ENCODE measurements at places on chromosomes 4 and X. TPM values are rescaled to one million over a fixed set of nuclear protein-coding genes. Genes with fewer than 3 reads are reported as not detected.

GRCh38 chr4:19239565-19239964, 1012.1 kb upstream of the SLIT2 start:
- H3K27ac ChIP-seq, result no peak overlapping the region
- no peaks in the 10 kb centered on the region for H3K36me3 ChIP-seq
- H3K27me3 ChIP-seq, result no peaks in the 10 kb centered on the region

Gene SMS
- polyA plus RNA-seq, result 142 TPM

DNA sequence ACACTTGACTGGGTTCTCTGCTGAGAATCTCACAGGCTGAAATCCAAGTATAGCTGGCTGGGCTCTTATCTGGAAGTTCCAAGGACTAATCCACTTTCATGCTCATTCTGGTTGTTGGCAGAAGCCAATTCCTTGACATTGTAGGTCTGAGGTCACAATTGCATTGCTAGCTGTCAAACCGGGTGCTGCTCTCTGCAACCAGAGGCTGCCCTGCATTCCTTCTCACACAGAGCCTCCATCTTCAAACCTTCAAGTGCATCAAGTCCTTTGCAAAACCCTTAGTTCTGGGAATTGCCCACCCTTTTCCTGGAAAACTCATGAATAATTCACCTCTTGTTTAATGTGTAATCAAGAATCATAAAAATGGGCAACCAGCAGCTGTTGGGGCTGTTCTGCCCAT, 404.2 kb downstream of the KCNIP4 start:
- no peak for DNase-seq
- no peaks in the 10 kb centered on the region for H3K36me3 ChIP-seq
- H3K27ac ChIP-seq, result no peak overlapping the region

GRCh38 chr4:184313702-184314659, 96.3 kb upstream of the ENPP6 start:
- H3K4me3 ChIP-seq, result no peak overlapping the region
- H3K27ac ChIP-seq, result no peak overlapping the region
- no peaks in the 10 kb centered on the region for H3K27me3 ChIP-seq
- no peaks in the 10 kb centered on the region for H3K36me3 ChIP-seq

Gene MAGEA8
- not detected for polyA plus RNA-seq

DNA sequence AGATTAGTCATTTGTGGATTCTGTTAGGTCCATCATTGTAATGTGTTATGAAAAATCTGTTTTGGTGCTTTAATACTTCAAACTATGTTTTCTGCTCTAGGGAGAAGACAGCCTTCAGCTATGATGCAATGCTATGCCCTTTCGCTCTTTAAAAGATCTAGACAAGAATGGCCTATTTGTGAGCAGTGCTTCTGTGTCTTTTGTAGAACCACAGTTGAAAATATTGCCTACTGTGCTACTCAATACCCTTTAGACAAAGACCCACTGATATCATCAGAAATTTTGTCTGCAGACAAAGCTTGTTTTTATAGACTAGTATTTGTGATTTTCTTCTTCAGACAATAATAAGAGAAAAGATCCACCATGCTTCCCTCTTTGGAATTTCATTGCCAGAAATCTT, 44.6 kb upstream of the SLITRK2 start:
- no peak overlapping the region for H3K4me3 ChIP-seq
- no peak overlapping the region for H3K27ac ChIP-seq
- no peaks in the 10 kb centered on the region for H3K36me3 ChIP-seq
- H3K4me1 ChIP-seq, result no peaks in the 10 kb centered on the region
- H3K27me3 ChIP-seq, result no peaks in the 10 kb centered on the region

DNA sequence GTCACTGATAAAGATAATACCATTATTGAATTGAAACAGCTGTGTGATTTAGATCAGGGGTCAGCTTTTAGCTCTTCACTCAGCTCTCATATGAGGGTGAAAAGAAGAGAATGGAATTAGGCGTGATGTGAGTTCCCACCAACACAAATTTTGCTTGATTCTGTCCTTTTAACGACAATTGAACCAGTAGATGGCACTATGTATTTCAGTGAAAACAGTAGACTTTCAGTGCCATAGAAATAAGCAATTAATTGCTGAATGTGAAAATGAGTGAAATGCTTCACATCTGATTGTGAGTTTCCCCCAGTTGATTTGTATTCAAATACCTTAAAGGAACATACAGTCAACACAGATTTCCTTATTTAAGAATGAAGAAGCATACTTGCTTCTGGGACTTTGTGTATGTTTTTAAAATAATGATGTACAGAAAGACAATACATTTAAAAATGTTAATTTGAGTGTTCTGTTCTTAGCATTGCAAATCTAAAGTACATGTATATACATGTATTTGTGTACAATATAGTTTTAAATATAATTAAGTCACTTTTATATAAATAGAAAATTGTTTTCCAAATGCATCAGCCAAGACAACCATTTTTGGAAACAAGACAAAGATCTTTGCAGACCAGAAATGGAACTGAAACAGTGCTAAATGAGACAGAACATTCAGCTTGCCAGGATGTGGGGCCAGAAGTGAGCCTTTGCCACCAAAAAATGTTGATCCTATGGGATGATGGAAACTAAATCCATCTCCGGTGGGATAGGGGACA, 178.8 kb downstream of the SNCA start:
- H3K4me3 ChIP-seq, result no peak overlapping the region
- H3K4me1 ChIP-seq, result peaks cover 30% of the 10 kb centered on the region
- H3K27me3 ChIP-seq, result no peaks in the 10 kb centered on the region
- H3K27ac ChIP-seq, result no peak overlapping the region

- H3K27ac ChIP-seq, result no peak overlapping the region
- H3K4me1 ChIP-seq, result no peaks in the 10 kb centered on the region
- no peak overlapping the region for H3K4me3 ChIP-seq
- H3K27me3 ChIP-seq, result no peaks in the 10 kb centered on the region
- DNase-seq, result no peak
These were observed 150.6 kb downstream of the CEP135 start for GRCh38 chr4:56099378-56099786.

Gene MRFAP1
- polyA plus RNA-seq, result 275 TPM

- no peaks in the 10 kb centered on the region for H3K36me3 ChIP-seq
- H3K27me3 ChIP-seq, result no peaks in the 10 kb centered on the region
- no peak overlapping the region for H3K4me3 ChIP-seq
- no peak for DNase-seq
- no peak overlapping the region for H3K27ac ChIP-seq
- H3K4me1 ChIP-seq, result no peaks in the 10 kb centered on the region
These were observed 406.2 kb upstream of the PCDH7 start for GRCh38 chr4:30314001-30314400.

- H3K27ac ChIP-seq, result no peak overlapping the region
- no peak overlapping the region for H3K4me3 ChIP-seq
- H3K36me3 ChIP-seq, result no peaks in the 10 kb centered on the region
- H3K27me3 ChIP-seq, result no peaks in the 10 kb centered on the region
- DNase-seq, result no peak
- H3K4me1 ChIP-seq, result no peaks in the 10 kb centered on the region
These were observed 289.2 kb upstream of the PCDH10 start for GRCh38 chr4:132859929-132860328.
